Stimulated activated CD4-positive, alpha-beta T cell treated with anti-CD3 and anti-CD28 coated beads, TNF-alpha, amount 100 ng/mL, for 4 hours (primary cell): ENCODE measurements at places on chromosomes 13 and 19.

DNA sequence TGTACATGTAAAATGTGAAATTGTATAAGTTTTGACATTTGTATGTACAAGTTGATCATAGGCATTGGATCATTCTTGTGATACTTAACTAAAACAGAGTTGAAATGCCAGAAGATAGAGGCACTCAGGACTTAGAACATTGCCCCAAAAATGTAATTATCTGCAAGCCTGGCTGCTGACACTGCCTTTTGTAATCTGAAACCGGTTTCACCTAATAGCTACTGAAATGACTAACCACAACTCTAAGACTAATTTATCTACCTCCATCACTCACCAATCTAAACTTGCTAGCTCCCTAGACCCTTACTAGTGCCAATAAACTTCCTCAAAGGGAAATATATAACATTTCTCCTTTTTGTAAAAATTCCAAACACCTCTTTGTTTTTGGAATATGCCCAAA lies 2596.2 kb downstream of the PCDH9 start:
- DNase-seq, result no peak

- DNase-seq, result no peak
Measured at GRCh38 chr13:111549464-111549863, 229.0 kb downstream of the TEX29 start.

DNA sequence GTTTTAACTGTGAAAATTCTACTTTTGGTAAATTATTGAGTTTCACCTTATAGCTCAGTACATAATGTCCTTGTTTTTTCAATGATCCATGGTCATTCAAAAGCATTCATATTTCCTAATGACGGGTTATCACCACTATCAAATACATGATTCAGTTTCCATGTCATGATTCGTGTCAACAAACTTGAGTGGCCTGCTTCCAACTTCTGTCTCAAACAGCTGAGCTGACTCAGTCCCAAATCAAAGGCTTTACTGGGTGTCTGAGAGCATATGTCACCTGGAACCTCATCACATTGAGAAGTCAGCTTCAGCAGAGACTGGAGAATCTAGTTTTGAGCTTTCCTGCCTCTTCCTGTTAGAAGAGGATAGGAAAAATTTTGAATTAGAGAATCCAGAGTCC lies 40.3 kb upstream of the SGCG start:
- no peak for DNase-seq

- no peak for DNase-seq
Measured at GRCh38 chr13:79307866-79308298, 98.2 kb downstream of the RBM26 start.

DNA sequence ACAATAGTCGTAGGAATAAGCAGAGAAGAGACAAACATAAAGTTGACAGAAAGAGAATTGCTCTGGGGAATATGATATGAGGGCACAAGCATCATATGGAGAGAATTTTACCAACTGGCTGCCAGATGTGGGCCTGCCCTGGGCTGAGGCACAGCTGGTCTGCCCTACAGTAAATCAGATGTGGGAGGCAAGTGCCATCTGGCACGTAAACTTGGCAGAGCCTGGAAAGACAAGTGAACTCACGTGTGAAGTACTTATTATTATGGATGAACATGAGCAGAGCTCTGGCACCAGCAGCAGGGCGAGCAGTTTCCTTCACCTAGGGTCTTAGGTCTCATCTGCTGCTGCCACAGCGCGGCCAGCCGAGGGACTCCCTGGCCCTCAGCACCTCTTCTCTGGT lies 20.6 kb downstream of the PCDH8 start:
- no peak for DNase-seq

DNA sequence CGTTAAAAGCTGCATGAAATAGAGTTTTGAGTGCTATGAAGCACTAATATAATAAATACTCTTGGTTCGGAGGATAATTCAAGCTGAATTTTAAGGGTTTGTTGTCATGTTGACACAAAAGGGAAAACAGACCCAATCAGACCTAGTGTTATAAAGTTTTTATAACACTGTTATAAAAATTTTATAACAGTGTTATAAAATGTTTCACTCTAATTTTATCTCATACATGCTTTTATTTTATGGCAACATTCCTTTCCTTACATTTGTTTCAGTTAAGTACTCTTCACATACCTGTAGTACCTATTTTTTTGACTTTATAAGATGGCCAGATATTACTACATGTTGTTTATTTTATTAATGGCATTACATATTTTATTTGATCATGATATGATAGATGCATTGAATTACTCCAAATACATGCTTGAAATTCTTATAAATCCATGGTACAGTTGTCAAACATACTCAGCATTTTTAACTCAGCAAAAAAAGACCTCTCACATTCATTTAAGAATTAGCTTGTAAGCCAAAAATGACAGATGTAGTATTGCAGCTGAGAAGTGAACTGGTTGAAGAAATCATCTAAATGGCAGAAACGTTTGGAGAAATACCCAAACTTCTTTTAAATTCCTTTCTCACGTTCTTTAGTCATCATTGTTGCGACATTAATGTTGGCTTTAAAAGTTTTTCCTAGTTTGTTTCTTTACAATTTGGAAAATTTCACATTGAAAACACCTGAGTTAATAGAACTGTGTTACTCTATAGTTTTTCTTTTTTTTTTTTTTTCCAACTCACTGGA lies 104.5 kb downstream of the PIBF1 start:
- no peak for DNase-seq

- no peak for DNase-seq
Measured at GRCh38 chr13:43058318-43058674, 34.9 kb downstream of the DNAJC15 start.

GRCh38 chr19:38079926-38080380 lies 144.1 kb downstream of the DPF1 start:
- DNase-seq, result no peak

DNA sequence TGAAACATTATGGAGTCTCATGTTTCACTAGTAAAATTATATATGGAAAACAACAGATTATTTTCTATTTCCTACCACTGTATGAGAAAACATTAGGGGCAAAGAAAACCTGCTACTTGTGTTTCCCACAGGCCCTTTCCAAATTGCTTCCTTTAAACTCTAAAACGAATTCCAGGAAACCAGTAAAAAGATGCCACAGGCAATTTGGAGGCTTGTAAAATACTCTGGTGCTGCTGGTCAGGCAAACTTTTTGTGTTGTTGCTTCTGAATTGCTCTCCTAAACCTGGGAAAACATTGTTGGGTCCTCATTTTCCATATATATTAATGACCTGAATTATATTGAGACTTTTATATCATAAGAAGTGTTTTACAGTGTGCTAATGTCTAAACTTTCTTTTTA lies 141.5 kb downstream of the TDRD3 start:
- DNase-seq, result no peak

DNA sequence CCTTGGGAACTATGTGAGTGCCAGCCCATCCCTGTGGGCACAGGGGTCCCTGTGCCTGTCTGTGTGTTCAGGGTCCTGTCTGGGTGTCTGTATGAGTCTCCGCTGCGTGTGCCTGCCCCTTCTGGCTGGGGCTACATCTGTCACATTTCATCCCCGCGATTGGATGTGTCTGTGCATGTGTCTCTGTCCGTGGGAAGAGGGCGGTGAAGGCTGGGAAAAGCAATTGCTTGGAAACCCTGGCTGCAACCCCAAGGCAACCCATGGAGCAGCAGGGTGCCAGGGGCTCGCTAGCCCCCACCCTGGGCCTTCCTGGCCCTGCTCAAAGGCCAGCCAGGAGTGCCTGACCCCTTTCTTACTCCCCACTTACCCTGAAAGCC lies 1.4 kb downstream of the MAG start:
- no peak for DNase-seq

- DNase-seq, result no peak
Measured at GRCh38 chr19:30374539-30374864, 2.3 kb downstream of the ZNF536 start.

DNA sequence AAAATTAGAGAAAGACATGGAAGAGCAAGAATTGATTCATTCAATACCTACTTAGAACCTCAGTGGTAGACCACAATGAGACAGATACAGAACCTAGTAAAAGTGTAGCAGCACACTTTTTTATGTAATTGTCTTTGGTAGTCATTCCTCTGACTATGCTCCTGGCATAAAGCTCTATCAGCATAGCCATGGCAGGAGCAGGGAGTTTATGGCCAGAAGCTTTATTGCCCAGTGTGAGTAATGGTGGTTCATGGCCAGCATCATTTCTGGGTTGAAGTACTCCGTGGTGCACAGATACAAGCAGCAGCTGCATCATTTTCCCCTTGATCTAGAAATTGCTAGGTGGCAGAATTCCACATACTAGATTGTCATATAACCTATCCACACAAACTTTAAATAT lies 352.6 kb downstream of the TBC1D4 start:
- no peak for DNase-seq
